ENCODE measurements at places on chromosomes 1 and 21.

- no peak for DNase-seq
Observed at GRCh38 chr1:222769181-222769580, 32.2 kb downstream of the FAM177B start.

DNA sequence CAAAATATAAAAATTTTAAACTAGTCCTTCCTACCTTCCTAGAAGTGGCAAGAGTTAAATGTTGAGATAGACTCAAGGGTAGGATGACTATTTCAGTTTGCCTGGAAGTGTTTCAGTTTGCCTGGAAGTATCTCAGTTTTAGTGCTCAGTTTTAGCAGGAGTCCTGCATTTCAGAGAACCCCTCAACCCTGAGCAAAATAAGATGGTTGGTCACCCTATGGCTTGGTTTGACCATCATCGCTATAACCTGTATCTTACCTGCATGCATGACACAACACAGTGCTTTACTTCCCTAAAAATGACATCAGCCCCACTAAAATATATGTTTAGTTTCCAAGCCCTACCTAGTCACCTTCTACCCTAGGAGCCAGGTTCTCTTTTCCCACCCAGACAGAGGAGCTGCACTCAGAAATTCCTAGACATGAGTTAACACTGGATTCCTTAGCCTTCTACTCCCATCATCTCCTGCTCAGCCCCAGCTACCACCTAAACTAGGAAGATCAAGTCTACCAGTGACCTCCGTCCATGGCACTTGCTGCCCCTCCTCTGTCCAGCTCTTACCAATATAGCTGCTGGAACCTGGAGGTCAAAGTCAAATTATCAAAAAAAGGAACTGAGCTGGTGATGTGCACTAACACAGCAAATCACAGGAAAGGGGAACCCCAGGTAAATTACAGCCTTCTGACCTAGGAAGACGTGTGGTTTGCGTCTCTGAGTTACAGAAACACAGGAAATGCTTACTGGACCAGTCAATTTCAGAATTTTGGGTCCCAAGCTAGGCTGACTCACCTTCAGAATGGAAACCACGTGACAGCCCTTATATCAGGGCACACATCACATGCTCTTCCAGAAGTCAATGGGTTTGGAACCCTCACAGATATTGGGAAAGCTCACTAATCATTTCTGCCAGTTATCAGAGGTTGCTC, 2.2 kb upstream of the G0S2 start:
- no peak for DNase-seq

DNA sequence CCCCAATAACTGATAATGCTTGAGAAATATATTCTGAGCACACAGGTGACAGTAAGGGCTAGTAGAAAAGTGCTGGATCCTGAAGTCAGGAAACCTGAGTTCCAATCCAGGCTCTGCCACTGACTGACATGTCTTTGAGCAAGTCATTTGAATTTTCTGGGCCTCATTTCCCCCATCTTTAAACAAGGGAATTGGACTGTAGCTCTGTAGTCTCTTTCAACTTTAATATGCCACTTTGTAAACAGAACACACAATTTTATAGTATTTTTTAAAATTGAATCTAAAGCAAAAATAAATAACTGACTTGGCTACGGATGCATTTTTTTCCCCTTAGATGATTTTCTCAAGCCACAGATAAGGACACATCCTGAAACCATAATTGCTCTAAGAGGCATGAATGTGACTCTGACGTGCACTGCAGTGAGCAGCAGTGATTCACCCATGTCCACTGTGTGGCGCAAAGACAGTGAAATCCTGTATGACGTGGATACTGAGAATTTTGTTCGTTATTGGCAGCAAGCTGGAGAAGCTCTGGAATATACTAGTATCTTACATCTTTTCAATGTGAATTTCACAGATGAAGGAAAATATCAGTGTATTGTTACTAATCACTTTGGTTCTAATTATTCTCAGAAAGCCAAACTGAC, 37.0 kb downstream of the LRIG2 start:
- no peak for DNase-seq

DNA sequence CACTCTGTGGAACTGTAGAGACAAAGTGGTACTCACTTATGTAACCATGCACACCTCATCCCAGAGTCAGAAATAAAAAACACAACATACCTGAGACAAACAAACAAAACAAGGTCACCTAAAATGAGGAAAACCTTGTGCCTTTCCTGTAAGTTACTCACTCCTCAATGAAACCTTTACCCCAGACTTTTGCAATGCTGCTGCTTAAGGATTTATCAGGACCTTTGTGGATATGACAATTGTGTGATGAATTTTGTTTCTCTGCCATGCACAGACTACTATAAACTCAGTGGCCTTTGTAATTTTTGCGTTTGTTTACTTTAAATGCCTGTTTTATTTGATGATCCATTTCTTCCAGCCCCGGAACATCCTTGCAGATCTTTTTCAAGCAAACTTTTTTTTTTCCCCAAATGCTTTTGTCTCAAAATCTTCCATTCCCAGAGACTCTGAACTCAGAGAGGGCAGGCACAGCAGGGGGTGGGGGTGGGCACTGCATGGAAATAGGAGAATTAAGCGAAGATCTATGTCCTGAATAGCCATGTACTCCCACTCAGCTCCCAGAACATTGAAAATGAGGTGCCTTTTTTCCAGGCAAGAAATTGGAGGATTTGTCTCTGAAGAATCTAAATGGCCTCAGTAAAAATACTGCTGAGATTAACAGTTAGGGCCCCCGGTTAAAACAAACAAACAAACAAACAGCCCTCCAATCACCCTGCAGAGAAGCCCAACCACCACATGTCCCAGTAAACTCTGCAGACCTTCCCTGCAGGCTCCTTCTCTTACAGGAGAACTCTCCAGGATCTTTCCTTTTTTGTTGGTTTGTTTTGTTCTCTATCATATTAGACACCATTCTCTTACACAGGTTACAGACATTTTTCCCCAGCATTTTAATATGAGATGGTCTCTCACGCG, 22.6 kb upstream of the SIM2 start:
- DNase-seq, result no peak

DNA sequence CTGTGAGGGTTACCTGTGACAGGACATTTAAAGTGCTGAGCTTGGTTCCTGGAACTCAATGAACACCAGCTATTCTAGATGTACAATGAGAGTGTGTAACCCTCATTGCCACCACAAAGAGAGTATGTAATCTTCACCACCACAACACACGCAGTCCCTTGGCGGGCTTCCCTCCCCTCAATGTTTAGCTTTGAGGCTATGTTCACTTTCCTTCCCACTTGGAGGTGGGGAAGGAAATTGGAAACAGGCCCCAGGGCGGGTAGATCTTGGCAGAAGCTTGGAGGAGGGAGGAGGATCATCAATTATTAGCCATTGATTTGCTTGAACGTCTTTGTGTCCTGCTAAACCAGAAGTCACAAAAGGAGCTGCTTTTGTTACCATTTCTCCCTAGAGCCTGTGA, 8.3 kb upstream of the COL16A1 start:
- DNase-seq, result no peak

- no peak for DNase-seq
Observed at GRCh38 chr1:63563745-63564144, 29.5 kb upstream of the PGM1 start.

GRCh38 chr1:223780949-223781348, 64.8 kb downstream of the TP53BP2 start:
- no peak for DNase-seq

- DNase-seq, result no peak
Observed at GRCh38 chr21:39131791-39132190, 51.5 kb downstream of the PSMG1 start.

- DNase-seq, result no peak
Observed at GRCh38 chr1:17772615-17773212, 17.6 kb downstream of the ACTL8 start.

DNA sequence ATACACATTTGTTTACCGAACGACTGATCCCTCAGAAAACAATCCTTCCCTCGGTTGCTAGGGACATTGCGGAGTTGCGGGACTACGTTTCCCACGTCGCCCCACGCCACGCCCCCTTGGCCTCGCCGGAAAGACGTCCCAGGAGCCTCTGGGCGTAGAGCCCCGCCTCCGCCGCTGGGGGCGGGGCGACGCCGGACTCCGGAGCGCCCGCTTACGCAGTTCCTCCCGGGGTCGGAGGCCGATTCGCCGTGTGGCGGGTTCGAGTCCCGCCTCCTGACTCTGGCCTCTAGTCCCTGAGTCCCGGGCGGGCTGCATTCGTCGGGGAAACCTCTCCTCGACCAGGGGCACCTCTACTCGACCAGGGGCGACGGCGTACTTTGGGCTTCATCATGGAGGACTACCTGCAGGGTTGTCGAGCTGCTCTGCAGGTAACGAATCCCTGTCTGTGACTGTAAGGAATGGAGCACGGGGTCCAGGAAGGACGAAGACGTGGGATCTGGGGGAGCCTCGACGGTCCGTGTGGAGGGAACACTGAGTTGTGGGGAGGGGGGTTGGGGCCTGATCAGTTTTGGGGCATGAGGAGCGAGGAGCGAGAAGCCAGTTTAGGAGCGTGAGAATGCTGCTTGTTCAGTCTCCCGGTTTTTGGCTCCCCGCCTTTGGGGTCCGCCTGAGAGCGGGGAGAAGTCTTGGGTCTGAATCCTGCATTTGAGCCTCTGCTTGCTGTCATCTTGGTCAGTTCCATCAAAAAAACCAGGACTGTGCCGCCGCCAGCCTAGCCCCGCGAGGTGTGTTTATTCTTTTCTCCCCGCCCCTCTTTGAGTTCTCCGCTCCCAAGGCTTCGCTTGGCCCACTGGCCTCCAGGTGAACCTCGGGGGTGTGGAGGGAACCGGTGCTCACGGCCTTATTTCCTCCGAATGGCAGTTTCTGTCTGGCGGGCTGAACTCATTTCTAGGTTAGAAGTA, at the start of gene PRUNE1:
PRUNE1 (plus strand) TSS at position 206 of the 962 bp plus-strand sequence; CDS start at position 390, 184 bp downstream.
- DNase-seq, result peak; percentile 96

DNA sequence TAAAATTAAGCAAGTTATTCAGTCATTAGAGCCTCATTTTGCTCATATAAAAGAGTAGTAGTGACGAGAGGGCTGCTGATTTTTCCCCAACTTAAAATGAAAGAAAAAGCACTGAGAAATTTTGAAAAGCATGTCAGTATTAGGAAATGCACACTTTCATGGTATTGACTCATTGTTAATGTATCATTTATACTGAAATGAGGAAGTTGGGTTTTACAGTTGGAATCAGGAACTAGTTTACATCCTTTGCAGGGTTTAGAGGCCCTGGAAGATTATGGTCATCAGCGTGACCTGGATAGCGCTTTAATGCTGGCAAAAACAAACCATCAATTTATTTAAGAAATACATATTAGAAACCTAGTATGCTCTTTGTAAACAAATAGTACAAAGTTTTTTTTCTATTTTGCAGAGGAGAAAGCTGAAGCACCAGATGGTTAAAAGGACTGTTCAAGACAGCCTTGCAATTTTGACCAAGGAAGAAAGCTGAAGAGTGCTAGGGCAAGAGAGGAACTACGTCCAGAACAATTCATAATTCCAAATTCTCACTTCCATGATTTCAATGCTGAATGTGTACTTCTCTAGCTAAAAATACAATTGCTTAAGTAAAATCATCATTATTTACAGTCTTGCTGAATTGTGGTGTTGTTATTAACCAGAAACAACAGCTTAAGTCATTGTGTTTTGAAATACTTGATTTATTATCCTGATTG, 94.8 kb upstream of the SGIP1 start:
- DNase-seq, result no peak

DNA sequence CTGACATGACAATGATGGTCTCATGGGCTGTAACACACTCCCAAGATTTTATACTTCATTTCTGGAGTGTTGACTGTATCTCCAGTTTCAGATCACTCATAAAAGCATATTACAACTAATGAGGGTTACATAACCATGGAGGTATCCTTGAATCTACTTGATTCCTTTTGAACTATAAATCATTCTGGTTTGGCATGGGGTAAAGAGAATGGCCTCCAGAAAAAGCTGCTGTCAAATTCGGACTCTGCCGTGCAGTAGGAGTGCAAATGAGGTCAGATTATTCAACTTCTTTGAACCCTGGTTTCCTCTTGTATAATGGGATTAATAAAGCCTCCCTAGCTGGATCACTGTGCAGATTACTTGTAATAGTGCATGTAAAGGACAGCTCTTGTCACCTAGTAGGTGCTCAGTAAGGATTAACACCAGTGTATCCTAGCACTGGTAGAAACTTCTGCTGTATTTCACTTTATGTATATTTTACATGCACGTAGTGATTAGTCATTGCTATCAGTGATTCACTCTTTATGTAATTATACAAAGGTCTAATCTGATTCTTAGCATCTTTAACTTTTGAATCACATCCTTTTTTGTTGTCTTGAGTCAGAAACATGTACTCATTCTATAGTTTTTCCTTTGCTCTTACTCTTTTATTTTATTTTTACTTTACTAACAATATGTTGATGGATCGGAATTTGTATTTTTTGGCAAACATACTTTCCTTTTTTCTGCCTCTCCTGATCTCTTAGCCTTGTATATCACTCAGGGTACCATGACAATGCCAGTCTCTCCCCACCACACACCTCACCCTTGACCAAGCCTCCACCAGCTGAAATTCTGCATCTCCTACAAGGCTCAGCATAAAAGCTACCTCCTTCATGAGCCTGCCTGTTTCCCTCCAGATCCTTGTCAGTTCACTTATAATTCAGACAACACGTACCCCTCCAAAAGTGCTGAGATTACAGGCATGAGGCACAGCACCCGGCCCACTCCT, 3.2 kb downstream of the LRRC8C start:
- no peak for DNase-seq

- no peak for DNase-seq
Observed at GRCh38 chr1:116725798-116726197, 28.4 kb upstream of the CD2 start.

GRCh38 chr1:219324629-219325367, 151.1 kb downstream of the LYPLAL1 start:
- no peak for DNase-seq

GRCh38 chr1:205147191-205147835, 25.5 kb upstream of the RBBP5 start:
- no peak for DNase-seq

DNA sequence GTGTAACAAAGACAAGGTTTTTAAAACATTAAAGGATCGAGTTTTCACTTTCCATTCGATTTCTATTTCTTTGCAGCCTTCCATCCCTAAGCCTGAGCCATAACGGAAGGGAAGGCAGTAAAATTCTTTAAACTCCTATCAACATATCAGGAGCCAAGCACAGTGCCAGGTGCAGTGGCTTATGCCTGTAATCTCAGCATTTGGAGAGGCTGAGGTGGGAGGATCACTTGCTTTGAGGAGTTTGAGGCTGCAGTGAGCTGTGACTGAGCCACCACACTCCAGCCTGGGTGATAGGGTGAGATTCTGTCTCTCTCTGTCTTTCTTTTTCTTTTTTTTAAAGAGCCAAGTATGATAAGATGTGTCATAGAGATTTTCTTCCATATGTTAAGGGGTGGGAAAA, 217.5 kb upstream of the GREM2 start:
- DNase-seq, result no peak

GRCh38 chr1:55781944-55782482, 566.8 kb upstream of the USP24 start:
- DNase-seq, result no peak

DNA sequence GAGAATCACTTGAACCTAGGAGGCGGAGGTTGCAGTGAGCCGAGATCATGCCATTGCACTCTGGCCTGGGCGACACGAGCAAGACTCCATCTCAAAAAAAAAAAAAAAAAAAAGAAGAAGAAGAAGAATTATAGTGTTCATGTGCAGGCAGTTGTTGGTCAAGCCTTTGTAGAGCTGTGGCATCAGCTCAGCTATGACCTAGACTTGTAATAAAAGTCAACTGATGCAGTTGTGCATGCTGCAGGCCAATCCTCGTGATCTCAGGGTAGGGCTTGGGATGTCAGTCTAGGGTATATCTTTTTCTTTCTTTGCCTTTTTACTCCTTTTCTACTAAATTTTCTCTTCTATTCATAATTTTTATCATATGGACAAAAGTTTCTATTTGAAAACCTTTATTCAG, 76.2 kb downstream of the C1orf21 start:
- no peak for DNase-seq

GRCh38 chr1:241614144-241614543, 26.0 kb downstream of the CHML start:
- DNase-seq, result no peak

GRCh38 chr1:246828818-246829217, 102.9 kb downstream of the AHCTF1 start:
- DNase-seq, result no peak

Data from SHP77 treated with DMSO at 0.1 percent for 48 hours (cell line).